ENCODE measurements at places on chromosomes 3 and 15.

- DNase-seq = no peak
Measured at GRCh38 chr3:145719114-145719513, 441.9 kb downstream of the PLOD2 start.

DNA sequence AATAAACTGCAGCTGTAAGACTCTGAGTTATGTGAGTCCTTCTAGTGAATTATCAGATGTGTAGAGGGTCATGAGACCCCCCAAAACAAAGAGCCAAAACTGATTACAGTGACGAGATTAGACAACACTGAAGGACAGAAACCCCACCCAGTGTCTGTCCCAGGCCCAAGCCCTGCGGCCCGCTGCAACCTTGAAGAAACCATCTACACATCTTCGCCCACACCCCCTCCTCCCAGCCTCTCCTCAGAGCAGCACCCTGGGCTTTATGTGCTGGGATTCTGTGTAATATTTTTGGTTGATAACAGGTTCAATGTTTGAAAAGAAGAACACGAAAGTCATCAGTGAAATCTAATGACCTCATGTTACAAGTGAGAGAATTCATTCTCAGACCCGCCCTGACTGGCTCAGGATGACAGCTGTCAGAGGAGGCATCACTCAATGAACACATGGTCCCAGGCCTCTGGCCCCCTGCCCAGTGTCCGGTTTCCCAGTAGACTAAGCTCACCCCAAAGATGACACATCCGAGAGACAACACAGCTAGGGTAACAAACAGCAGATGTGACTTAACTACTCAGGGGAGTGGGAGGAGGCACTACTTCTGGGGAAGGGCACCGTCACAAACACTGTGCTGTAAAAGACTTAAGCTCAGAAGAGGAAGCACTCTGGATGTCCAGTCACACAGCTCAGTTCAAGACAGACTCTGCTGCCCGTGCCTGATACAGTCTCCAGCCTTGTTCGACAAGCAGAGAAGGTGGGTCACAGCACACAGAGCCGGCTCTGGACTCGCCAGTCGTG lies 48.9 kb downstream of the NIPA2 start:
- no peak for DNase-seq

DNA sequence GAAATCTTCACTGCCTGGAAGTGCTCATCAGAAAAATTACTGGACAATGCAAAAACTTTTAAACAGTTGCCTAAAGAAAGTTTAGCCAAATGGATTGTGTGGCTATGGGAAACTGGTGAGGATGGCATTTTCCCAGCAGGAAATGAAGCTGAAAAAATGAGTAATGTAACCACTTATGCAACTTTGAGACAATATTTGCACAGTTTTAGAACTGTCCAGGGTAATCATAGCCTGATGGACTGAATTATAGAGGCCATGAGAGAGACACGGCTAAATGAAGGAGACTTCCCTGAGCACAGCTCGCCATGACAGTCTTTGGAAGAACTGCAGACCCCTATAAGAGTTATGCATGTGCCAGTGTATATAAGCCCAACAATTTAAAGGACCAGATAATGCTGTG lies 881.5 kb downstream of the VGLL3 start:
- DNase-seq = no peak

DNA sequence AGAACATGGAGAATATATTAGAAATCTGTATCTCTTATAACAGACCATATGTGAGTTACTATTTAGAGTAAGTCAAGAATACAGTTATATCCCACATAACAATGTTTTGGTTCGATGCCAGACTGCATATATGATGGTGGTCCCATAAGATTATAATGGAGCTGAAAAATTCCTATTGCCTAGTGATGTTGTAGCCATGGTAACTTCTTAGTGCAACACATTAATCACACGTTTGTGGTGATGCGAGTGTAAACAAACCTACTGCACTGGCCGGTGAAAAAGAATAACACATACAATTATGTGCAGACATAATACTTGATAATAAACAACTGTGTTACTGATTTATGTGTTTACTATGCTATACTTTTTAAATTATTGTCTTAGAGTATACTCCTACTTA lies 69.8 kb upstream of the MNS1 start:
- DNase-seq = no peak

- DNase-seq = no peak
Measured at GRCh38 chr3:116000311-116000710, 377.0 kb downstream of the GAP43 start.

GRCh38 chr3:94862703-94863102 lies 799.8 kb downstream of the NSUN3 start:
- no peak for DNase-seq

DNA sequence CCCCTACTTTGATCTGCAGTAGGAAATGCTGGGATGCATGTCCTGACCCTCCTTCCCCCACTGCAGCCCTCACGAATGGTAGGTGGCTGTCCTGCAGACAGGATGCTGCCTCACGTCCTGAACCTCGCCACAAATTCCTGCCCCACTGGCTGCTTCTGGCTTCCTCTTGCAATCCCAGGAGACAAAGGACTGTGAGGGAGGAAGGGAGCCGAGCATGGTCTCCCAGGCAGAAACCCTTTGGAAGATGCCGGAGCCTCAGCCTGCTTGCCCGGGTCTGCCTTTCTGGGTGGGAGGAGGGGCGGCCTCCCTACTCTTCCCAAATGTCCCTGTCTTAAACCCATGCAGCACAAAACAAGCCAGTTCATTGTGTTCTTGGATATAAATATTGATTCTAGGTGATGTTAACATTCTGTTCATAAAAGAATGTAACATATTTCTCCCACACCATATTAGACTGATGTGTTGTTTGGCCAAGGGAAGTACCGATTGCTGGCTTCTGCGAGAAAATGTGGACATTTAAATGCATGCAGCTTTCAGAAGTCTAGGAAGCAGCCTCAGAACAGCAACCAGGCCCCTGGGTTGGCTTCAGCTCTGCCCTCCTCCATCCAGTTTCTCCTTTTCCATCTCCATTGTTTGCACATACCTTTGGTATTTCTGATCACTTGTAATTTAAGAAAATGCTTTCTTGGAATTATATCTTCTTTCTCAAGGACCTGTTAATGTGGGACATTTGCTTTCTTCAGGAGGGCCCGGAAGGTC lies 75.3 kb downstream of the HMG20A start:
- DNase-seq = no peak

DNA sequence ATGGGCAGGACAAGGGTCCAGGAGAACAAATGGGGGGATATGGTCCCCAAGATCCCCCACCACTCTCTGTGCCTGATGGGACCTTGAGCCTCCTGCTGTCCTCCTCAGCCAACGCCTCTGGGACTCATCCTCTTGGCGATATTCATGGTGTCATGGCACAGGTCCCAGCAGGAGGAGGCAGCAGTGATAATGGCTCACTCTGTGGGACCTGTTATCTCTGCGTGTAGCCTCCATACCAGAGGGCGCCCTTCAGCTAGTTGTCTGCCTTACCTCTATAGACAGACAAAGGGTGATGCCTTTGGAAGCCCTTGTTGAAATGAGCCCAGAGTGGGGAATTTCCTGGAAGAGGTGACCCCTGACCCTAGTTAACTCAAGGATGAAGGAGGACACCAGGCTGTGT lies 7.4 kb downstream of the ZBTB47 start:
- no peak for DNase-seq

- DNase-seq = no peak
Measured at GRCh38 chr3:36693670-36694069, 70.7 kb downstream of the DCLK3 start.

GRCh38 chr3:136070953-136071949 lies 105.7 kb downstream of the PPP2R3A start:
- no peak for DNase-seq

DNA sequence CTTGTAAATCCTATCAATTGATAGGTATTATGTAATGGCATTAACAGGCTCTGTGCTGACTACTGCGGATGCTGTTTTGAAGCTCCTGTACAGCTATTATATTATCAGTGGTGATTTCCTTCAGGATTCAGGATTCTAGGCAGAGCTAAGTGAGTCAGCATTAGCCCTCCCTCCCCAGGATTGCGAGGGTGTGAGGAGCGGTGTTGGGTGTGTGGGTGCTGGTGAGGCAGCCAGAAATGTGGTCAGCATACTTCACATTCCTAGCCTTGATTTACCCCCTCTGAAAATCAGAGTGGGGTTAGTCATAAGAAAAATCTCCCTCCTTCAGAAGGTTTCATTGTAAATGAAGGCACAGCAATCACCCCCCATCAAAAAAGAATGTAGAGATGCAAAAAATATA lies 72.5 kb downstream of the SNTN start:
- no peak for DNase-seq

GRCh38 chr15:45572617-45573016 lies 14.6 kb upstream of the BLOC1S6 start:
- DNase-seq = no peak

GRCh38 chr15:97023488-97023844 lies 693.0 kb downstream of the NR2F2 start:
- DNase-seq = no peak

DNA sequence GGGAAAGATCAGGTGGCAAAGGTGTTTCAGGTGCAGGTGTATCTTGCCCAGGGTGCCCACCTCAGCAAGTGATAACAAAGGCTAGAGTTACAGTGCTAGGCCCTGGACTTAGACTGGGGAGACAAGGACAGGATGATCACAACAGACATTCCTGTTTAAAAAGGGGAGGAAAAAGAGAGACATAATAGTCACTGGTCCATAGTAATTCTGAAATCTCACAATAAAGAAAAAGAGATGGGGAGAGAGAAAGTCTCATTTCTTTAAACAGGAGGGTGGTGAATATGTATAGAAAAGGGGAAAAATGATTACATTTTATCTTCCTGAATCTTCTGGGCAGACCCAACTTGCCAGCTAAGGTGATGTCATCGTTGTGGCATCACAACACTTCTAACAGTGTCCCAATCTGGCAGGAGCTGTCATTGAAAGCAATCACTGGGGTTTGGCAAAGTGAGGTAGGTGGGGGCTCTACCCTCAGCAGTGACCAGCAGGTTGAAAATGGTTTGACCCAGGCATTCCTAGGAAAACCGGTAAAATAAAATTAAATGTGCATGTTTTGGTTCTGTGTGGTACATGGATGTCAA lies 99.5 kb downstream of the ZNF621 start:
- no peak for DNase-seq
